ENCODE measurements at places on chromosomes 7 and 10.

DNA sequence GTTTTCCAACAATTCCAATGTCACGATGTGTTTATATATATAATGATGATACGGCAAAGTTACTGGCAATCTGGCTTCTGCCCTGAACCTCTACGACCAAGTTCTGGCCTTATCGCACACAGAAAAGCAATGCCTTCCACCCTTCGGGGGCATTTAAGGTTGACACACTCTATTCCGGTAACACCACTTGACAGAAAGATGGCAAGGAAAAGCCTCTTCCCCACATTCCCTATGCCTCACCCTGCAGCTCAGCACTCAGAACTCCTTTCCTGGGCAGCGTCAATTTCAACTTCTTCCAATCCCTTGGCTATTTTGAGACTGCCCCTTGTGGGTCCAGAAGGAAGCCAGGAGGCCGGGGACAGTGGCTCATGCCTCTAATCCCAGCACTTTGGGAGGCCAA, 2.5 kb upstream of the ADRB1 start:
- DNase-seq = no peak

DNA sequence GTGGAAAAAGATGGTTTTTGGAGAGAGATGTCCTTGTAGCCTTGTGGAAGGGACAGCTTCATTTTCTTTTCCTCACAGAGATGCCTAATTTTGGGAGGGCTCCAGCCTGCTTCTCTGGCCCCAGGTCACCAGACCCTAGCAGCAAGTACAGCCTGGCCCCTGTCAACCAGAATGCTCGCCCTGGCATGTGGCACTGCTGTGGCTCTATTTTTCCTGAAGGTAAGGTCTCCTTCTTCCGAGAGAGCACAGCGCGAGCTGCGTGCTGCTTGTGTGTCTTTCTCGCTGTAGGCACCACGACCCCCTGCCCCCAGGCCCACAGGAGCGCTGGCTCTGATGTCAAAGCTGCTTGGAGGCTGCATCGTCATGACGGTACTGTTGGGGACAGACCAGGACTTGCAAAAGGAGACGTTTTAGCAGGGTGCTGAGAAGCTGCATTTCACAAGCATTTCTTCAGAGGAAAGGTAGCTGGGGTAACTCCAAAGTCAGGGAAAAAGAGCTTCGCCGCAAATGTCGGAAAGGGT, 58.7 kb downstream of the CLEC2L start:
- no peak for DNase-seq

DNA sequence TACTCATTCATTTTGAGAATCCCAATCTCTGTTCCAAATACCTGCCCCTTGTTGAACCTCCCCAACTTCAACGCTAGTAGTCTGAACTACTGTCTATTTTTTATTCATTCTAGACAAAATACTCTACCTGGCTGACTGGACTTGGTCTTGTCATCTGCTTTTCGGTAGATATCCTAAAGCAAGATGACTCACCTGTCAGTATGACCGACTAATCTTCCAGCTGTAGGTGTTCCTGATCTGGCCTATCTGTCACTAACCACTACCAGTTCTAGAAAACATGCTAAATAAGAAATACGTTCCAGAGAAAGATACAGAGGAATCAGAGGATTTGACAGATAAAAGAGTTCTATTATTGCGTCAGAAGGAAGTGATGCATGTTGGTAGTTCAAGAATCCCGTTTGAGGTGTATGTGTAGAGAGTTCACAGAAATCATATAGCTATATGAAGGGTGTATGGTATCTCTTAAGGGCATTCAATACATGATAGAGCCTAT, 81.1 kb downstream of the IDE start:
- no peak for DNase-seq

- DNase-seq = no peak
Observed at GRCh38 chr7:142642316-142642715, 107.0 kb upstream of the PRSS1 start.

DNA sequence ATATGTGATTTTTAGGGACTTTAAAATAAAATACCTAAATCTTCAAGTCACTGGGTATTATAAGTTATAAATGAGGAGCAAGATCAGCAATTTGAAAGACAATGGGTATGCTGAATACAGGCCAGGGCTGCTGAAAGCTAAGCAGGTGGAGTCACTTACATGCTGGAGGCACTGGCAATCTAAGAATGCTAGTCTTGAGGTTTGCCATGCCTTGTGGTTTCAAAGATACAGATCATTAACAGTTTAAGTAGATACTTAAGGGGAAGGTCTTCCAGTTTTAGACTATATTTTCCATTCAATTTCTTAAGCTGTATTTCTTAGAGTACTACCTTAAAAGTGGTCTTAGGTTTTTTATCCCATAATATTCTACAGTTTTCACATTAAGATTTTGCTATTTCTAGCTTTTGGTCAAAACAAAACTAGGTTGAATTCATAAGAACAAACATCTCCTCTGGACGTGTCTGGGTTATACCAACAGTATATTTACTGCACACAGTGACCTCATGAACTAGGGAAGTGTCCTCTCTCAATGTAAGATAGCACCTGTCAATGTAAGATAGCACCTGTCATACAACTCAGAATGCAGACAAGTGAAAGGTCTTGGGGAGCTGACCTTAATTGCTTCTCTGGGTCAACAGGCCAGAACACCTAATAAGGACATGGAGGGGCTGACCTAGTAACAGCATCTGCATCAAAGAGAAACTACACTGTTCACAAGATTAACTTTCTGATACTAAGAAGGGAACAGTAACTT, 2.0 kb downstream of the SRI start:
- no peak for DNase-seq

- no peak for DNase-seq
Observed at GRCh38 chr7:110790992-110791391, 299.9 kb upstream of the LRRN3 start.

DNA sequence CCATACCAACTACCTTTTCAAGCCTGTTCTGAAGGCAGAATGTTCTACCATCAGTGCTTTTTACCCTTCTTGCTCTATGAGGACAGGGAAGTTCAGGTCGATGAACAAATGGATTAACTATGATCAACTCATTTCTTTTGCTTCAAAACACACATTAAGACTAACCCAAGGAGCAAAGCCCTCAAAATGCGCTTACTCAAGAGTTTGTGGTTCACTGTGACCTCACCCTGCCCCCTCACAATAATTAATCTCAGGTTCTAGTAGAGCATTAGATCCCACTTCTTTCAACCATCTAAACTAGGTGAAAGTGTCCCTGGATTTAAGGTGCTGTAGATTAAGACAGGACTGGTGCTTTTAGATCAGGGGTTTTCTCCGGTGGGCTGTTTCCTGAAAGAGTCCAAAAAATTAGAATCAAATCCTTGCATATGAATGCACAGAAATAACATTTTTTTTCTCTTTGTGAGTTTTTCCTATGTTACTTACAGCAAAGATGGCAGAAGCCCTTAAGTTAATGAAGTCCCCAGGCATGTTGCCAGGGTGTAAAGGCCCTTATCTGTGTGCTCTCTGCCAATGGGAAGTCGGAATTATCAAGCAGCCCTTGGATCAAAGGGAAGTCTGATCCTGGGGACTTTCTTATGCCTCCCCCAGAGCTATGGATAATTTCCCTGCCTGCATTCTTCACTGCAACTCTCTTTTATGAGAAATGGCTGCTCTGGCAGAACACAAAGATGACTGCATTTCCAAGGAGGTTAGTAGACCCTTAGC, 205.5 kb upstream of the STK17A start:
- DNase-seq = no peak

GRCh38 chr7:103929901-103930311, 59.6 kb downstream of the RELN start:
- DNase-seq = no peak

- no peak for DNase-seq
Observed at GRCh38 chr10:54900584-54900983, 99.6 kb upstream of the PCDH15 start.

DNA sequence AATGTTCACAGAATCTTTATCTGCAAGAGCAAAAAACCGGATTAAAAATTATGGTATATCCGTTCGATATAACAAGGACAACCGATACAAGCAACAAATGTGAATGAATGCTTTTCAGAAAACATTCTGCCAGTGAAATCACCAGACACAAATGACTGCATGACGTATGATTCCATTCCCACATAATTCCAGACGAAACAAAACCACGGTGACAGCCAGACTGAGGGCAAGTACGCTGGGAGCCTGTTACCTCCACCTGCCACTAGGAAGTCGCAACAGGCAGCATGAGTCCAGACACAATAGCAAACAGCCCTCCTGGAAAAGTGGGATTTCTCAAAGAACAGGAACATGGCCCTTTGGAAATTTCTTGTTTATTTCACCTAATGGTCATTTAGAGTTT, 41.7 kb downstream of the MAD1L1 start:
- DNase-seq = no peak

DNA sequence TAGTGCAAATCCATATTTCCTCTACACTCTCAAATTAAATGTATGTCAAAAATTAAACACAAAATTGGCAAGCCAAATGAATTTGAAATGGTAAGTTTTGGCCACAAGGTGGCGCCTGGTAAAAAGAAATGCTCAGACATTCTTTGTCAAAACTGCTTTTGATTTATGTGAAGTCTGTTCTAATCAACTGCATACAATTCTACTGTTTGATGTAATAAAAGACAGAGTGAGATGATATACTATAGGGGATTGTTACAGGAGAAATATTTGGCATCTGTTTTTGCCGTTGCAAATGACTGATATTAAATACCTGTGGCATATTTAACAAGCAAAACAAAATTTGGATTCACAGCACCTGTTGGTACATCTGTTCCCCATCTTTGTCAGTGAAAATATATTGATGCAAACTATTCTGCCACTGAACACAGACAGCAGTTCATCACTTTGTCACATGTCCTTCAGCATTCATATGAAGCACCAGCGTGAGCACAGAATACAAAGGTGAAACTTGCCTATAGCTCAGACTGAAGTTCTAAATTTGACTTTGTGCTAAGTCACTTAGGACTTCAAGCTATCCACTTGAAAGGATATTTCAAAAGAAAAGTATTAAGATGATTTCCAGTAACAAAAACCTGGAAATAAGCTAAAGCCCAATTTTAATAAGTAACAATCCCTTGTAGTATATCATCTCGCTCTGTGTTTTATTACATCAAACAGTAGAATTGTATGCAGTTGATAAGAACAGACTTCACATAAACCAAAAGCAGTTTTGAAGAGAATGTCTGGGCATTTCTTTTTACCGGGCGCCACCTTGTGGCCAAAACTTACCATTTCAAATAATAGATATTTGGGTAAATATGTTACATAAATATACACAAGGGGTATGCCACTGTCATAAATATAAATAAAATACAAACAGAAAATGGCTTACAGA, 10.2 kb upstream of the CH25H start:
- peak; percentile 3 for DNase-seq

DNA sequence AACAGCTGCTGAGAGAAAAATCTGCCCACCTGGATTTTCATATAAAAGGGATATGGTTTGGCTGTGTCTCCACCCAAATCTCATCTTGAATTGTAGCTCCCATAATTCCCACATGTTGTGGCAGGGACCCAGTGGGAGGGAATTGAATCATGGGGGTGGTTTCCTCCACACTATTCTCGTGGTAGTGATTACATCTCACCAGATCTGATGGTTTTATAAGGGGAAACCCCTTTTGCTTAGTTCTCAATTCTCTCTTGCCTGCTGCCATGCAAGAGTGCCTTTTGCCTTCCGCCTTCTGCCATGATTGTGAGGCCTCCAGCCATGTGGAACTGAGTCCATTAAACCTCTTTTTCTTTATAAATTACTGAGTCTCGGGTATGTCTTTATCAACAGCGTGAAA, 20.8 kb upstream of the MKI67 start:
- no peak for DNase-seq

- no peak for DNase-seq
Observed at GRCh38 chr7:2646680-2647571, 15.1 kb downstream of the TTYH3 start.

DNA sequence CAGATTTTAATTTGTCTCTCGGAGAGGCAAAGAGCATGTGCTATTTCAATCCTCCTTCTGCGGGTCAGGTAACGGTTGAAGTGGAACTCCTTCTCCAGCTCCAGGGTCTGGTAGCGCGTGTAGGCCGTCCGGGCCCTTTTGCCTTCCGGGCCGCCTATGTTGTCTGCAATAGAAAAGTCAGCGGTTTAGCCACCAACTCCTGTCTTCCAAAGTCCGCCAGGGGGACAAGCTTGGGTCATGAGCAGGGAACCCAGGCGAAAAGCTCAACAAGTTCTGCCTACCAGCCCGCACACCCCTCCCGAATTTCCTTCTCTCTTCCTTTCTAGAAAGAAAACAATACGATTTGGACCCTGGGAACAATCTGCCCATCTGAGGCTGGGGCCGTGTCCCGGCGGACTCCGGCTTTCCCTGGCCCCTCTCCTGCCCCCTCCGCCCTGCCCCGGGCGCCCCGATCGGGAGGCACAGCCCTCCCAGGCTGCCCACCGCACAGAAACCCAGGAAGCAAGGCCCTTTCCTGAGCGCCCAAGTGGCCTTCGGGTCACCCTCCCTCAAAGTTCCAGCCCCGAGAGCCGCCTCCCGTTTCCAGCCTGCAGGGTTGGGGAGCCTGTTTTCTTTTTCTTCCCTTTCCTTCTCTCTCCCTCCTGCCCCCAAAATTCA, 1.4 kb downstream of the HOXA5 start:
- DNase-seq = no peak

DNA sequence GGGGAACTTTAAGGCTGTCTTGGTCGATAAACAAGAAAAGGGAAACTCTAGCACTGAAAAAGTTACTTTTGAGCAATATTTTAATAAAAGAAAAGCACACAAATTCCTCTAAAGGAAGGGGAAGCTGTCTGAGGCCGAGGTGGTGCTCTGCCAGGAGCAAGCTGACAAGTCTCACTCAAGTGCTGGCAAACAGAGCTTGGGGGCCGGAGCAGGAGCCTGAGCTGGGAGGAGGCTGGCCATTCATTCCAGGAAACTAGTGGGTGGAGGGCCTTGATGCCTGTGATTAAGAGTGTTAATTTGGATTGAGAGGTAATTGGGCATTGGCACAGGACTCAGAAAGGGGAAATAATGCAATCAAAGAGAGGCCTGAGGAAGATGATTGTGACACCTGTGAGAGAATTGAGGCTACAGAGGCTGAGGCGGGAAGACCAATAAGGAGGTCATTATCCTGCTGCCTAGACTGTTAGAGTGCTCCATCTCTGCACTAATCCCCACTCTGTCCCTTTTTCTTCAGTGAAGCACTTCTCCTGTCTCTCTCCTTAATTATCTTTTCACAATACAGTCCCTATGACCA, 154.9 kb upstream of the COL1A2 start:
- DNase-seq = no peak

DNA sequence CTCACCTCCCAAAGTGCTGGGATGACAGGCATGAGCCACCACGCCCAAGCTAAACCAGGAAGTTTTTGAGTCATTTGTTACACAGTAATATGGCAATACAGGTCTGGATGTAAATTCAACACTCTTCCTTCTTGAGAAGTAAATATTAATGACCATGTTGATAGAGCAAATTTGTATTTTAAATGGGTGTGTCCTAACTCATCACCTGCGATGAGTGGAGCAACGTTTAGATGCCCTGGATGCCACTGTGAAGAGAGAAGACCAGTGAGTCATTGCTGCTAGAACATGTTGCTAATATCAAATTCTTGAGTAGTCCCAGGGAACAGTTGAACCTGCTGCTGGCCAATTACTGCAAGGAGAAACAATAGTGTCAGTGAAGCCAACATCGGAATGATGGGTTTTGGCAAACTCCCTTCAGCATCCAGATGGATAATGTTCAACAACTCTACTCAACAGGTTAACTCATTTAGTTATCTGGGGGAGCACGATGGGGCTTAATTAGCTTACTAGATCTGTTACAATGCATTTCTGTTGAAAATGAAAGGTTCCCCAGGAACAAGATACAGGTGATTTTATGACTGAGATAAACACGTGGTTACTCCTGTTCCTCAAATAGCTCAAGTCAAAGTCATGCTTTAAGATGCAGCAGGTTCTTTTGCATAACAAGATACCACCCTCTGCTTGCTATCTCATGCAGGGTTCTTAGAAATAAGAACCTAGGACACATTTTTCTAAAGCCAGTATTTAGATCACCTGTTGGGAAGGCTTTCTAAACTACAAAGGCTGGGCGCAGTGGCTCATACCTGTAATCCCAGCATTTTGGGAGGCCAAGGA, 146.8 kb downstream of the CALN1 start:
- DNase-seq = no peak

Data from NCI-H1417 treated with DMSO at 0.1 percent for 48 hours (cell line).